ENCODE measurements at places on chromosomes 12 and 14.

DNA sequence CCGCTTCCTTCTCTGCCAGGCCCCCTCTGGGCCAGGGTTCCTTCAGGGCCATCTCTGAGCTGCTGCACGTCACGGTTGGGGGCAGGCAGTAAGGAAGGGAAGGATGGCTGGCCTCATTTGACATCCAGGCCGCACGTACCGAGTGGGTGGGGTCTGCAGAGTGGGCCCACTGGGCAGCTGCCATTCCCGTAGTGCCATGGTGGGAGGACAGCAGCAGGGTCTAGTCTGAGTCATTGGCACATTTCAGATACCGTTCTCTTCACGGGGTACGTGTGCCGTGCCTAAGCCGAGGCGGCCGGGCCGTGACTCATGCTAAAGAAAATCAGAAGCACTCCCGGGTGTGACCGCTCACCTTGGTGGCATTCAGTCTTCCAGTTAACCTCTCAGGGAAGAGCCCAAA is 43.9 kb downstream of the IL31 start:
- no peak for DNase-seq

GRCh38 chr14:34093883-34094282 is 143.0 kb upstream of the EGLN3 start:
- DNase-seq: no peak

DNA sequence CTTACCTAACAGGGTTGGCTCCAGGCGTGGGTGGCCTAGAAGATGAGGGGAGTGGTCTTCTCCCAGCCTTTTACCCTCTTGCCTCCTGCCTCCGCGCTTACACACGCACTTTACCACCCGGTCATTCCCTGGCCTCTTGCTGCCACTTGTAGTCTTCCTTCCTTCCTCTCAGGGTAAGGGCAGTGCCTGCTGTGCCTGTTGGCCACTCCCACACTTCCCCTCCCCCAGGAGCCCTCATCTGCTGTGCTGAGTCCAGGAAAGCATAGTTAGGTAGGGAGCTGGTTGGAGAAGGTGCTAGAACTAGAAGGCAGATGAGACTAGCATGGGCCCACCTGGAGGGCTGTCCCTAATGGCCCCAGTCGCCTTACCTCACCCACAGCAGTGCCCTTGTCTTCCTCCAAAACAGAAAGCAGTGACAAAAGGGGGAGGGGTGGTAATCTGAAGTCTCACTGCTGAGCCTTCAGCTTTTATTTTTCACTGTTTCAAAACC is 54.3 kb upstream of the SRSF5 start:
- peak; percentile 42 for DNase-seq

- DNase-seq: peak; percentile 8
These were observed 976 bp downstream of the PEX5 start for GRCh38 chr12:7190268-7191055.

GRCh38 chr14:29810682-29811081 is 117.0 kb downstream of the PRKD1 start:
- DNase-seq: no peak

DNA sequence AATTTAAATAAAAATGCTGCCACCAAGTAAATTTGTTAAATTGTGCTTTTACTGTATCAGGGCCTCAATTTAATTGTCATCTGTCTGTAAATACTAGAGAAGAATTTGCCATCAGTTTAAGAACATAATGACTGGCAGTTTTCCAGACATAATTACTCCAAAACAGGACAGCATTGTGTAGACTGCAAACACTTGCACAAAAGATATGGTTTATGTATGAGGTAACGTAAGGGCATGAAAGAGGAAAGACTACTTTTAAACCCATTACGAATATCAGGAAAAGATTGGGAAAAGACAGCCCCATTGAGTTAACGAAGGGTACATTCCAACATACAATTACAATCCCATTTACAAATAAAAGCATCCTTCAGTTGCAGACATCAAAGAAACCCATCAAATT is 59.8 kb upstream of the KRR1 start:
- DNase-seq: no peak

- DNase-seq: no peak
These were observed 405.4 kb upstream of the MIS18BP1 start for GRCh38 chr14:45658226-45658916.

Measured in CD4-positive, alpha-beta memory T cell (primary cell).